Activated T-helper 9 cell treated with anti-CD3 and anti-CD28 coated beads, Interleukin-2, amount 50 U/mL, for 16 hours (primary cell): ENCODE measurements at places on chromosomes 7 and 10.

DNA sequence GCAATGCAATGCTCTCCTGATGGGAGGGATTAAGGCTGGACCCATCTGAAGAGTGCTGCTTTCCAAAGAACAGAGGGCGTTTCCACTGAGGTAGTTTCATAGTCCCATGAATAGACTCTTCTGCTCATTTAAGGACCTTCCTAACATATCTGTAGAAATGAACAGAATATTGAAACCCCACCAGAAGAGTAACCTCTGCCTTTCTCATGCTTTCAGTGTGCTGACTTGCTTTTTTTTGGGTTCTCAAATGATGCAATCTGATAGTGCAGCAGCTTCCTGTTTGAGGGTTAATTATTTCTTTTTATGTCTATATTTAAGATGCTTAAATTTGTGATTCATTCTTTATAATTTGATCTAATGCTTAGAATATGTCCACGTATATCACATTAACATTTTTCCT lies 82.2 kb downstream of the GATA3 start:
- DNase-seq: no peak

DNA sequence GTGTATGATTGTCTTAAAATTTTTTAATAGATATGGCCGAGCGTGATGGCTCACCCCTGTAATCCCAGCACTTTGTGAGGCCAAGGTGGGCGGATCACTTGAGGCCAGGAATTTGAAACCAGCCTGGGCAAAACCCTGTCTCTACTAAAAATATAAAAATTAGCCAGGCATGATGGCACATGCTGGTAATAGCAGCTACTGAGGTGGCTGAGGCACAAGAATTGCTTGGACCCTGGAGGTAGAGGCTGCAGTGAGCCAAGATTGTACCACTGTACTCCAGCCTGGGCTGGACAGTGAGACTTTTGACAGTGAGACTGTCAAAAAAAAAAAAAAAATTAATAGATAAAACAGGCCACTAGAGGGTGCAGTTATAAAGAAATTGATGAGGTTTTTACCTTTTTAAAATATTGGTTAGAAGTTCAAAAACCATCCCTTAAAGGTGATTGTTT lies 20.5 kb downstream of the NOM1 start:
- DNase-seq: no peak

GRCh38 chr7:139767561-139767982 lies 10.2 kb downstream of the HIPK2 start:
- DNase-seq: no peak

GRCh38 chr7:21507627-21508343 lies 35.1 kb upstream of the DNAH11 start:
- DNase-seq: no peak

DNA sequence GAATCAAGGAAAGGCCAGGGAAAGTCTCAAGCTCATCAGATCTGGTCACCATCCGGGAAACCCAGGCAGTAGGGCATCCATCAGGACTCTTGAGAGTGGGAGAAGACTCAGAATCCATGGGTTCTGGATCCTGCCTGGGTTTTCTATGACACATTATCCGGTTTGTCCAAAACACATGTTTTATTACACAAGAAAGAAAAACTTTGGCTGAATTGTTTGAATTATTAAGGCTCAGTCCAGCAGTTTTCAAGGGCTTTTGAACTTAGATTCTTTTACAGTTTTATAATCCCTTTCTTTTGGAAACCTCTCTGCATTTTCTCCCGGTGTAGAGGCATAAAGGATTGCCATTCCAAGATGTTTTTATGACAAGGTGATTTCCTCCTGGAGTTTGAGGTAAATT lies 528.5 kb upstream of the MGMT start:
- DNase-seq: no peak

DNA sequence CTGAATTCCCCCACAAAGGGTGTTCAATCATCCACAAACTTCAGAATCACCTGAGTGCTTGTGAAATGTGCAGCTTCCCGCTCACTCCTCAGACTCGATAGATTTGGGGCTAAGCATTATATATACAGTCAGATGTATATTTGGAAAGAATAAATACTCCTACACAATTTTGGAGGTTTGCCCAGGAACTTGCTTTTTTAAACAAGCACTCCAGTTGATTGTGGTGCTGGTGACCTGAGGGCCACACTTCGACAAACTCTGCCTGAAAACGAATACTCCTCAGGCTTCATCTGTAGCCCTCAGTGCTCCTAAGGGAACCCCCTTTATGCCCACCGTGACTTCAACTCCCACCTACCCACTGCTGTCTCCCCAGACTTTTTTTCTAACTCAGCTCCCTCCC lies 211.6 kb downstream of the INHBA start:
- DNase-seq: no peak

DNA sequence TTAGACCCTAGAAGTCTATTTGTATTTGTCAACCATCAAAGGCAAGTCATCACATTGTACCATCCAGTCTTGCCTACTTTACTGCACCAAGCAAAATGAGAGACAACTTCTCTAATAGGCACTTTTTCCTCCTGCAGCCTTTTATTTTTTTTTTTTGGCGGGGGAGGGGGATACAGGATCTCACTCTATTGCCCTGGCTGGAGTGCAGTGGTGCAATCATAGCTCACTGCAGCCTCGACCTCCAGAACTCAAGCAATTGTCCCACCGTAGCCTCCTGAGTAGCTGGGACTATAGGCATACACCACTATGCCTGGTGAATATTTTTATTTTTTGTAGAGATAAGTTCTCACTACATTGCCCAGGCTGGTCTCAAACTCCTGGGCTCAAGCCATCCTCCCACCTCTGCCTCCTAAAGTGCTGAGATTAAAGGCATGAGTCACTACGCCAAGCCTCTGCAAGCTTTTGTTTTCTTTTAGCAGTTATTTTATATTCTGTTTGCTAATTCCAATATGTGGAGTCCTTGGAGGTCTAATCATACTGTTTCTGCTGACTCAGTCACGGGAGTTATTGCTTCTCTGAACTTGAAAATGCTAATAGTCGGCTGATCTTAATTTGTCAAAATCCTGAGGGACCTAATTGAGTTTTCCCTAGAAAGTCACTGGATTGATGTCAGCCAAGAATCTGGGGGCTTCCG lies 14.2 kb downstream of the KPNA7 start:
- no peak for DNase-seq

DNA sequence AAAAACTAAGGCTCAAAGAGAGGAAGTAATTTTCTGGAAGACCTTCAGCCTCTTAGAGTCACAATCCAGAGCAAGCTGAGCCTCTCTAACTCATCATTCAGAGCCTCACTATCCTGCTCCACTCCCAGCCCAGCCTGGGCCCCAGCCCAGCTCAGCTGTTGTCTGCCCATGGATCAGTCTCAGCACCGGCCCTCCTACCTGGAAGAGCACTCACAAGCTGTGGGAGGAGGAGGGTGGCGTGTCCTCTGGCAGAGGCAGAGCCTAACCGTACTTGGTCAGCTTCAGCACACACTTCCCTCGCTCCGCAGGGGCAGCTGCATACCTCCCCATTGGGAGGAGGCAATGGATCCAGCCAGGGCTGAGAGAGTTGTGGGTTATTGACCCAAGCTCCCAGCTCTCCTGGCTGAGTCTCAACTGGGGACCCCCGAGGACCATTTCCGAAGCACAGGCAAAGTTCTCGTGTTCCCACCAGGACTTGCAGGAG lies 66.7 kb upstream of the GPR26 start:
- DNase-seq: no peak

- no peak for DNase-seq
Observed at GRCh38 chr10:13672548-13672947, 85.8 kb downstream of the PRPF18 start.

DNA sequence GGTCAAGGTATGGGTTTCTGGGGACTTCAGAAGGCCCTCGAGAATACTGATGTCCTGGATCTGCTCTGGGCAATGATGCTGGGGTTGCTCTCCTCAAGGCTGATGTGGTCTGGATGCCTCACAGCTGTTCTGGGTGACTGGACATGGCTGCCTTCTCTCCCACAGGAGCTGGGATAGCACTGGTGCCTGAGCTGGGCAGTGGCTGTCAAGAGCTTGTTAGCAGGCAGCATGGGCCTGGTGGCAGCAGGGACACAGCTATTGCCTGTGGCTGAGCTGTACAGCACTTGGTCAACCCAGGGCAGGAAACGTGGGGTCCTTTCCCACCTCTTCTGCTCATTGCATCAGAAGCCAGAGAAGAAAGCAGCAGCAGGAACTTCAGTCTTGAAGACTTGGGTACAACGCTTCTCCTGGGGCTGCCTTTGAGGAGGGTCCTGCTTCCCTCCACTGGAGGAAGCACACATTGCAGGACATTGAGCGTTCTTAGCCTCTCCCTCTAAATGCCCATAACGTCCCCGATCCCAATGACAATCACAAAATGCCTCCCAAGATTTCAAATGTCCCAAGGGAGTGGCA lies 13.0 kb downstream of the ADCYAP1R1 start:
- no peak for DNase-seq

DNA sequence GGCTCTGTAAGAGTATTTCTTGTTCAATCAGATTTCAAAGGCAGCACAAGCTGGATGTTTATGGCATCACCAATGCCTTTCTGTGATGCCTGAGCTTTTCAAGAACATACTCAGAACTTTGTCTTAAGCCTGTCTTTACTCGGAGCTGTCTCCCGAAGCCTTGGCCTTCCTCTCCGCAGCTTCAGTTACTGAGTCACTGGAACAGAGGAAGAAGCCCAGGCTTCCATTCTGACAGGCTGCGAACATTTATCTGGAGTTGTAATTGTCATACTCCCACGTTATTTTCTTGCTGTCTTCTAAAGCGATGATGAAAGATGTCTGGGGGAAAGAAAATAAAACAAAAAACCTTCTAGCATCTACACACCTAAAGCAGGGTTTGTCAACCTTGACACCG lies 43.9 kb downstream of the GRK5 start:
- DNase-seq: no peak

- DNase-seq: no peak
Observed at GRCh38 chr7:54946764-54947163, 72.1 kb upstream of the EGFR start.

GRCh38 chr10:121322776-121323175 lies 275.5 kb downstream of the FGFR2 start:
- no peak for DNase-seq

DNA sequence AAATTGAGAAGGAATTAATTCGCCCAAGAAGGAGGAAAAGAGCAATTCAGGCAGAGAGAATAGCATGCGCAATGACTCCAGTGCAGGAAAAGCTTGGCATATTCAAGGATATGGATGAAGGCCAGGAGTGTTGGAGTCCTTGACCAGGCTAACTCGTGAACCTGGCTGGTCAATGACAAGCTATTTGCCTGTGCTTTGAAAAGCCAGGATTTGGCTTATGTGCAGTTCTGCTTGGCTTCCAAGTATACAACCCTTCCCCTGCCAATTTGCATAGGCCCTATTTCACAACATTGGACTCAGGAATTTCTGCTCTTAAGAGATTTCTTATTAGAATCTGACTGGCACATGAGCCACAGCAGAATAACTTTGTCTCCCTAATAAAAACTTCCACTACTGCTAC lies 72.3 kb upstream of the SP8 start:
- no peak for DNase-seq

- no peak for DNase-seq
Observed at GRCh38 chr7:80249619-80250295, 115.1 kb downstream of the GNAI1 start.

GRCh38 chr7:127655720-127656119 lies 3.7 kb downstream of the SND1 start:
- no peak for DNase-seq

- DNase-seq: peak; percentile 3
Observed at GRCh38 chr10:61784354-61785133, 117.0 kb upstream of the ARID5B start.

DNA sequence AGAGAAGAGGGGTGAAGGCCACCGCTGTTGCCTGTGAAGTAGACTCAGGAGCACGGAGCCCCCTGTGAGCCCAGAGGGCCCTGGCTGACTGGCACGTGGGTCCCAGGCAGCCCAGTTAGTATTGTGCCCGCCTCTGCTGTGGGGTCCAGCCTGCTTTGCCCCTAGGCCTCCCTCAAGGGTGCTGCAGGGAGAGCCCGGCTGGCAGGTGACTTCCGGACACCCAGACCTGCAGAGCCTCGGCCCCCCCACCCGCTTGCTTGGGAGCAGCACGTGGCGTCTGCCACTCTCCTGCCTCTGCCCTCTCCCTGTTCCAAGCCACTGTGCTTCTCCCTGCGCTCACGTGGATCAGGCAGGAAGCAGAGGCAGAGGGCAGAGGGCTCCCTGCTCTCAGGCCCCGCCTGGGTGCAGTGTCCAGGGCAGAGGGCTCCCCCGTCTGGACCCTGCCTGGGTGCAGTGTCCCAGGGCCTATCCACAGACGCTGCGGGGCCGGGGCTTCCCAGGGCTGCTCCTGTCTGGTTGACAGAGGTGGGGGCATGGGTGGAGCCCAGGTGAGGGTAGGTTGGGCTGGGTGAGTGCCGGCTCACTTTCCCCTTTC lies 88.4 kb downstream of the DNAJB6 start:
- no peak for DNase-seq

DNA sequence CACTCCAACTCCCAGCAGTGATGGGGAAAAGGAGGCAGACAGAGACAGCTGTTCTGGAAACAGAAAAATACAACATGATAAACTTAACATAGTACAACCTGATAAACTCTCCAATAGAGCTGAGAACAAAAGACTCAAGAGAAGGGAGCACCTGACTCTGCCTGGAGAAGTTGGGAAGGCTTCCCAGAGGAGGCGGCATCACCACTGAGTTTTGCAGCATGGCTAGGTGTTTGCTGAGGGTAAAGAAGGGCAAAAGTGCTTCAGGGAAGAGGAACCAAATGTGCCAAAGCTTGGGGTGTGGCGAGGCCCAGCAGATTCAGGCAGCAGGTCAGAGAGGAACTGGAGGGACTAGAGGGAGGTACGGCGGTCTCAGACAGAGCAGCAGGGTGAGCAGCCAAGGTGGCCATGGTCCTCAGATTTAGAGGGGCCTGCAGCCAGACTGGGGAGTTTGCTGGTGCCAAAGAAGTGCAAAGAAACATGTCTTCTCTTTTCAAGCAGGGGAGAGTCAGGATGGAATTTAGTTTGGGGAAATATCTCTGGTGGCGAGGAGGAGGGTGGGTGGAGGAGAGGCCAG lies 119.9 kb upstream of the BTBD16 start:
- no peak for DNase-seq

- DNase-seq: no peak
Observed at GRCh38 chr7:121473645-121474300, 77.7 kb upstream of the FAM3C start.

- no peak for DNase-seq
Observed at GRCh38 chr10:71472466-71472865, 75.7 kb downstream of the CDH23 start.
